Iris pigment epithelial cell (primary cell): ENCODE measurements at places on chromosomes 13 and 19.
A peak's percentile ranks its signal among the peaks of the same experiment; 100 is the strongest.

- DNase-seq, result no peak
Measured at GRCh38 chr19:2802826-2803225, 16.8 kb upstream of the ZNF554 start.

GRCh38 chr13:36815062-36815461 is 4.0 kb upstream of the RFXAP start:
- no peak for DNase-seq

GRCh38 chr19:45443462-45444317 is 20.0 kb upstream of the ERCC1 start:
- peak; percentile 71 for DNase-seq

DNA sequence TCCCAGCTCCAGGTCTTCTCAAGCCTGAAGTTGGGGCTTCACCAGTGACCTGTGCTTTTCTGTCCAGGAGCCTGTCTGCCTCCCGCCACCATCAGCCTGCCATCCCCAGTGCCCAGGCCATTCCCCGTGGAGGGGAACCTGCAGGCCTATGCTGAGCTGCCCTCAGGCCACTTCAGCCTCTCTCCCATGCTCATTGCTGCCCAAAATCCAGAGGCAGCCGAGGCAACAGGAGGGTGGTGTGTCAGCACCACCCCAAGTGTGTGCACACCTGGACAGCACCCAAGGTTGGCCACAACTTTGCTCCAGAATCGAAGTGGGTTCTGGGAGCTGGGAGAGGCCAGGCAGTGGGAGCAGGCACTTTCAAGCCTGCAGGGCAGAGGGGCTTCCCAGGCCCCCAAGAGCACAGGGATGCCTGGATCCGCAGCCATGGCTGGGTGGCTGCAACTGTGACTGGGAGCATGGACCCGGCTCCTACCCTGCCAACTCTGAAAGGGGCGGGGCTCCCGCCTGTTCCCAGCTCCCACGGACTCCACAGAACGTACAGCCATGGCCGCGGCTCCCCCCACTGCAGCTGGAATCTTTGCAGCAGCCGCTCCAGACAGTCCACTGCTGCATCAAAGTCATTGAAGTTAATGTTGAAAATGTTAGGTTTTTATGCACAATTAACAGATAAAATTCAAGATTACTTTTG is 1747.0 kb downstream of the OLFM4 start:
- no peak for DNase-seq

- peak; percentile 45 for DNase-seq
Measured at GRCh38 chr19:46732172-46732938, 13.5 kb upstream of the FKRP start.

GRCh38 chr19:46265217-46265828 is 31.5 kb upstream of the HIF3A start:
- peak; percentile 73 for DNase-seq

- DNase-seq, result no peak
Measured at GRCh38 chr19:15288146-15288963, 44.0 kb downstream of the BRD4 start.

DNA sequence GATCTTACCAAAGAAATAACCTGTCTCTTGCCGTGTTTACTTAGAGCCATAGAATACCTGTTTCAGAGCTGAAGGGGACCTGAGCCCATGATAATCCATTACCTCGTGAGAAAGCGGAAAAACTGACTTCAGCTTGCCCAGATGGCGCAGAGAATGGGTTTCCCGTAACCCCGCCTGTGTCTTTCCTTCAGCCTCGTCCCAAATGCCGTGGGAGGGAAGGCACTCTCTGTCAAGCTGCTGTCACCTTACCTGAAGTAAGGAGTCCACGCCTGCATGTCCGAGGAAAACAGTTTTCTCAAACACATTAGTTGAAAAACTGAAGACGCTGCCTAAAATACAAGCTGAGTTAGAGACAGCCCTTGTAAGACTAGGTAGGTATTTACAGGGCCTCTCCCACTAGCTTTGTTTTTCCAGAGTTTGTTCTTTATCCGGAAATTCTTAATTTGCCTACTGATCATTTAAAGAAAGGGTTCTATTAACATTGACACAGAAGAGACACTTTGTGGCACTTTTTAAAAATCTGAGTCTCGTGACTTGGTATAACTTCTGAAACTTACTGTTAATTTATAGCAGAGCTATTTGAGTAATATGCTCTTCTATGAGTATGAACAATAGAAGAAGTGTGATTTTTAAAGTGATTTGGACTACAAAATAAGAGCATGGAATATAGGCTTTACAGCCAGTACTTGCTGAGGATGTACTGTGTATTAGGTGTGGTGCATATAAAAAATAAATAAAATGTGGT is 1.3 kb upstream of the INTS6 start:
- DNase-seq, result peak; percentile 27

- DNase-seq, result no peak
Measured at GRCh38 chr13:69706807-69707206, 400.8 kb upstream of the ATXN8OS start.

DNA sequence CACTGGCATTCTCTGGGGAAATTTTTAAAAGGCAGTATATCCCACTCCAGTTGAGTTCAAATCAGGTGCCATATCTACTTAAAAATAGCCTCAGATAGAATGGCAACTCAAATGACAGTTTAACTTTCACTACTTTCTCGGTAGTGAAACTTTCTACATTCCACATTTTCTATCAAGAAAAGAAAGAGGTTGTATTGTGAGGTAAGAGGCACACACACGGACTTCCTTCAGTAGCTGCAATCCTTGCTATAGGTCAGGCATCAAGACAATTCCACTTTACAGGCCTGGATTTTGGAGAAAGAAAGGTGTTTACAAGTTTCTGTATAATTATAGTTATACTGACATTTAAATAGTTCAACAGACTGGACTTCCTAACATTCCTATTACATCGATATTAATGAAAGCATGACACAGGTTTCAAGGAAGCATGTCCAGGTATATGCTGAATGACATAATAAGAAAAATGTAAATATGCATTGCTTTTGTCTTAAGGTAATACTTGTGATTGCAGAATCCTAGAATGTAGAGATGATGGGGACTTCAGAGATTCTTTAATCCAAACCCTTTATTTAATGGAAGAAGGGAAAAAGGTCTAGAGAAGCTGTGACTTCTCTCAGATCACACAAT is 5.2 kb downstream of the STARD13 start:
- DNase-seq, result no peak

- DNase-seq, result peak; percentile 70
Measured at GRCh38 chr13:41111454-41111853, 21.1 kb downstream of the KBTBD6 start.

GRCh38 chr19:5397804-5398692 is 57.2 kb upstream of the ZNRF4 start:
- DNase-seq, result peak; percentile 20

DNA sequence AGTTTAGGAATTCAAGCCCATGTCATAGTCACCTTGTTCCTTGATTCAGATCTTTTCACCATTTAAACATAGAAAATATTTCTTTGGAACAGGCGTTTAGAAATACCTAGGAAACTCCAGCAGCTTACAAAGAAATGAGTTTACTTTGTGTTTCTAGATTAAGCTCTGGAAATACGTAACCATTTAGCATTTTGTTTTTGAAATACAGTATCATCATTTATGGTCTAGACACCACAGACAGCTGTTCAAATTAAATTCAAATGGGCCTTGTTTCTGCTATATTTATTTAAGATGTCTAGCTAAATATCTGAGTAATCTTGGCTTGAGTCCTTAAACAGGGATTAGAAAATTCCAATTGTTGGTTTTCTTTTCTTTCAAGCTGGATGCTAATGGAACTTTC is 228.5 kb downstream of the NDFIP2 start:
- DNase-seq, result peak; percentile 59

DNA sequence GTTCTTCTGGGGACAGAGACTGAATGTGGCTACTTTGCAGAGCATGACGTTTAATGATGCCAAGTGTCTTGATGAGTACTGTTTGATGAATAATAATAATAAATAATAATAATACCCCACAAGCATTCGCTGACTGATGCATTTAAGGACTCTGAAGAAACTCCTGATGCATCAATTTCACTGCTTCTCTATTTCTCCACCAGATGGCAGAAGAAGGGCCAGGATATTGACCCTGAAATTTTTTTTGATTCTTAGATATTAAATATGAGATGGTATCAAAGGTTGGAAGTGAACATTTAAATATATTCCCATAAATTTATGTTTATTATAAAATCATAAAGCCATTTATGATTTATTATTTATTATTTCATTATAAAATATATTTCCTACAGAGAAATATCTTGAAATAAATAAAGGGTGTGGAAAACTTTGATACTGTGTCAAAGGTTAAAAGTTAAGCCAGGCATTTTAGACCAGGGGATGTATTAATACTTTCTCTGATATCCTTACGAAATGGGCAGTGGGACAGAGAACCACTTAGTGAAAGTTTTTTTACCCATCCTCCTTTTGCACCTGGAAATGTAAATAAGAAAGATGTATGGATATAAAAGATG is 170.9 kb downstream of the LACC1 start:
- peak; percentile 47 for DNase-seq

DNA sequence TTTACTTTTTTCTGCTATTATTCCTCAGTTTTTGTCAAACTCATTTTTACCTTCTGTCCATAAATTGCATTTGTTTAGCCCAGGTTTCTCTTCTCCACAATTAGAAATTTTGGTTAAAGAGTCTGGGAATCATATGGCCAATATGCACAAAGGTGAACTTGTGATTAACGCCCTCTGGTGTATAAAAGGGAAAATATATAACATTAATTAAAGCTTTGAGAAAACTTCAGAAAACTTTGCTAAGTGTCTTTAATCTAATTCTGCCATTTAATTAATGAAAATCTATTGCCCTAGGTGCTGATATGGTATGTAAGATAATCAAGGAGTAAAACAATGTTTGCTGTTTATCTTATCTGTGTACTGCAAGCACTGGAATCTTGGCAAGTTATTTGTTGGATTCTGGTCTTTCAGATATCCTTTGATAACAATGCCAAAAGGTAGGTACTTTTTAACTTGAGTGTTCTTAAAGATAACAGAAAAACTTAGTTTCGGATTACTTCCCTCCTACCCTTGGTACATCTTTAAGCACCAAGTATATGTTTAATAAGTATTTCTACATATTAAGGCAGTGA is 402.6 kb downstream of the SUCLA2 start:
- DNase-seq, result no peak

DNA sequence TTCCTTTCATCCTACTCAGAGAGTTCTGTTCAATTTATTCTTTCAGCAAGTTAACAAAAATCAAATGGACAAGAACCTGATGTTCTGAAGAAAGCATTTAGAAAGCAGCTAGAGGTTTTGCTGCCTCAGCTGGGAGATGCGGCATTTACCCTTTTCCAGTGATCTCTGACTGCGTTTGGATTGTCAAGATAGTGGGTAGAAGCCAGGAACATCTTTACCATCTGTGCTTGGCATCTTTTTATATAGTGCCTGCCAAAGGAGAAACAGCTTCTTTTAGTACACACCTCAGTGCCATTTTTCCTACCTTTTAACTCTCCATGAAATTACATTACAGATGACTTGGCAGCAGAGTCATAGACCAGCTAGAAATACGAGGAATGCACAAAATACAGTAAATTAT is 680.8 kb downstream of the SLITRK1 start:
- no peak for DNase-seq

DNA sequence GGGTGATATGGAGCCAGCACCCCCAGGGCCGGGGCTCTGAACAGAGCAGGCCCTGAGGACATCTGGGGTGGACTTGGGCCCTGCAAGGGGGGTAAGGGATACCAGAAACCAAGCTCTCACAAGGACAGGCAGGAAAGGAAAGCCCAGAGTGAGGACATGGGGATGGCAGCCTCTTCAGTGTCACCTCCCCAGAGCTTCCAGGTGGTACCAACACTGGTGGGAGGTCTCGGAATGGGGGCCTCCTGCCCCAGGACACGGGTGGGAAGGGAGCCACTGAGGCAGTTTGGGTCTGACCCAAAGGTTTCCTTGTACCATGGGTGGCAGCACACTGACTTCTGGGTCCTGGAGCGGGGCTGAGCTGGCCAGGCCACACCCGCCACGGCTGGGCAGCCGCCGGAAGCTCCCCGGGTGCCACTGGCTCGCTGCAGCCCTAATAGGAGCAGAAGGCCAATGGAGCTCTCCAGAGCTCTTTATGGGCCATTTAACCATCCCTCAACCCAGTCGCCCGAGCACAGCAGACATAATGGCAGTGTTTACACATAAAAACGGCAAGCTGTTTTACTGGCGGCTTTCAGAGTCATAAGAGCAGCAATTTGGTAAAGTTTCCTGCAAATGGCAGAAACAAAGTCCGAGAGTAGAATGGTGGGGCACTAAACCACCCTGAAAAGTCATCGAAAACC is 59.3 kb downstream of the PEPD start:
- DNase-seq, result no peak

GRCh38 chr13:40292536-40292935 is 373.9 kb downstream of the FOXO1 start:
- no peak for DNase-seq

DNA sequence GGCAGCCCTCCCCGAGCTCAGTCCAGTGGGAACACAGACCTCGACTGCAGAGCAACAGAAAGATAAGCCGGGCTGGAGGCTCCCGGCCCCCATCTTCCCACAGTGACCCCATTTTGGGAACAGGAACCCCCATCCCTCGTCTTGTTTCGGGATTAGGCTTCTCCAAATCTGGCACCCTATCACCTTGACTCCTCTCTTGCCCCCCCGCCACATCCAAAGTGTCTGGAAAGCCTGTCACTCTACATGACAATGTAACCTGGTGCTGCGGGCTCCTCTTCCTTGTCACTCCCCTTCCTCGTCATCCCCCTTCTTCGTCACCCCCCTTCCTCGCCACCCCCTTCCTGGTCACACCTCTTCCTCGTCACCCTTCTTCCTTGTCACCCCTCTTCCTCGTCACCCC is 10.1 kb downstream of the PAK4 start:
- DNase-seq, result no peak
